ENCODE measurements at places on chromosomes 2 and 18.
A peak's percentile ranks its signal among the peaks of the same experiment; 100 is the strongest.

- no peak for DNase-seq
Measured at GRCh38 chr2:37468170-37468569, 123.7 kb downstream of the QPCT start.

- peak; percentile 53 for DNase-seq
Measured at GRCh38 chr18:35513181-35513936, 15.6 kb upstream of the INO80C start.

DNA sequence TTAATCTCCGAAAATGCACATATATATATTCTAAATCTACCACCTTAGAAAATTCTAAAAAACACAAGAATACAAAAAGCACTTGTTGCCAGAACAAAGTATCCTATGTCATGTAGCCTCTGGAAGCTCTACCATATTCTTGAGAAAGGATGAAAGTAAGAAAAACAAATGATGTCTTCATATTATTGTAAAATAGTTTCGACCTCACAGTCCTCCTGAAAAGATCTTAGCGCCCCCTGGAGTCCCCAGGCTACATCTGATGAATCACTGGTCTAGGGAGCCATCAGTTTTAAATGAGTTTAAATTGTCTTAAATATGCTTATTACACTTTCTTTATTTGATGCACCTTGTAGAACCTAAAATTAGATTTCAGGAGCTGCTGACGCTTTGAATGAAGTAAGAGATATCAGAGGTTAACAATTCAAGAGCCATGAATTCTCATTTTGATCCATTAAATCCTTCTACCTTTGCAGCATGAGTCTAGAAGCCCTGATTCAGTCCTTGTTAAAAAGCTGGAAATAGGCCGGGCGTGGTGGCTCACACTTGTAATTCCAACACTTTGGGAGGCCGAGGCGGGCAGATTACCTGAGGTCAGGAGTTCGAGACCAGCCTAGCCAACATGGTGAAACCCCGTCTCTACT lies 138.8 kb downstream of the MCFD2 start:
- DNase-seq: peak; percentile 53

- no peak for DNase-seq
Measured at GRCh38 chr2:165745916-165746315, 48.1 kb downstream of the GALNT3 start.

GRCh38 chr2:207151048-207151447 lies 14.7 kb downstream of the KLF7 start:
- DNase-seq: no peak

GRCh38 chr2:171910494-171910893 lies 11.8 kb upstream of the HAT1 start:
- no peak for DNase-seq

DNA sequence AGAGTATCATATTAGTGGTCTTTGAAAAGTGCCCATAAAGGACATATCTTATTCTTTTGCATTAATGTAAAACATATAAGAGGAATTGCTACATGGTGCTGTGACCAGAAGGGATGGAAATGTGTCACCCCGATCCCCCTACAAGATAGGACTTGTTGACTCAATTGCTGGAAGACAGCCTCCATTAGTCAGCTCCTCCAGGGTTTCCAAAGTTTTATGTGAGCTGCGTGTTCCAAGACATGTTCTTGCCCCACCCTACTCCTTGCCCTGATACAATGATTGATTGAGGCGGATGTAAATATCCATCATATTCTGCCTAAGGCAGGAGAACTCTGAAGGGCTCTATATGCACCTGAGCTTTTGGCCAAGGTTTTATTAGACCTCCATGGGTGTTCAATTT lies 541.0 kb upstream of the ZEB2 start:
- DNase-seq: no peak

DNA sequence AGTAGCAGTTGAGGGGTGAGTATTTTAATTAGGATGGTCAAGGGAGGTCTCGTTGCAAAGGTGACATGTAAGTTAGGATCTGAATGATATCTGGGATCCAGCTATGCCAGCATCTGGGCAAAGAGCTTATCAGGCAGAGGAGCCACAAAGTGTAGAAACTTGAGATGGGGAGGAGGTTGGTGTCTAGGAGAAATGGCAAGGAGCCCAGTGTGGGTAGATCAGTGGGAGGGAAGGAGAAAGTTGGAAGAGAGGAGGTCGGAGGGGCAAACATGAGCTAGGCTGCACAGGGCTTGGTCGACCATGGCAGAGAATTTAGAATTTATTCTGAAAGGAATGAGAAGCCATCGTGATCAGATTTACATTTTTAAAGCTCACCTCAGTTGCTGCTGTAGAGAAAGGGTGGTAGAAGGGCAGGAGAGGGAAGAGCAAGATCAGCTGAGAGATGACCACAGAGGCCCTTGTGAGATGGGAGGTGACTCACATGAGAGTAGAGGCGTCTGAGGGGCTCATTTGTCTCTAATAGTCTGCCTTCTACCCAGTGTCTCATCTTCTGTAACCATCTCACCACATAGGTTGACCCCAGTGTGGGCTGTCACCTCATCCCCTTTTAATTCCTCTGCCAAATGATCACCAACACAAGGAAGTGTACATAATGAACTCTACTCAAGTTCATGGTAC lies 170.0 kb downstream of the ETAA1 start:
- no peak for DNase-seq

DNA sequence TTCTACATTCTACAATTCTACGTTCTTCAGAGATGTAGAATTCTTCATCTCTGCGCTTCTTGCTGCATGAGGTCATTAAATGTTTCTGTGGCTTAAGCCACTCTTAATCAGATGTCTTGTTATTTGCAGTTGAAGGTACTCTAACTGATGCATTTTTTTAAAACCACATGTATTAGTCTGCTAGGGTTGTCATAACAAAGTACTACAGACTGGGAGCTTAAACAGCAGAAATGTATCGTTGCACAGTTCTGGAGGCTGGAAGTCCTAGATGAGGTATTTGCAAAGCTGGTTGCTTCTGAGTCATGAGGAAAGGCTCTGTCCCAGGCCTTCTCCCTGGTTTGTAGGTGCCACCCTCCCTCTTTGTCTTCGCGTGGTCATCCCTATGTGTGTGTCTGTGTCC lies 176.3 kb upstream of the GLI2 start:
- DNase-seq: peak; percentile 95

DNA sequence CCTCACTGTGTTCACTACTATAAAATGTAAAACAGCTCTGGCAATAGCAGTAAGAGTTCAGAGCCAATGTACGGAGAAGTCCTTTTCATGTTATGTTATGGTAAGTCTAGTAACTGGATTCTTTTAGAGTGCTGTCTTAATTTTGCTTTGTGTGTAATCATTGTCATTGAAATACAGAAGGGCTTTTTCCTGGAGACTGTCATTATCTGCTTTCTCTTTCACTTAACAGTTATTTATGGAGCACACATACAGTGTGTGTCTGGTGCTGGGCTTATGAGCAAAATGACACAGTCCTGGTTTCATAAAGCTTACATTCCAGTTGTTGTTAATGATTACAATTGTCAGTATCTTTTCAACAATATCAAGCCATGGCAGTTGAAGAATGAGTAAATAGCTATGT lies 95.5 kb downstream of the CCDC102B start:
- no peak for DNase-seq

GRCh38 chr18:13218368-13218991 lies at the start of gene LDLRAD4:
Gene LDLRAD4 (plus strand): TSS chr18:13218760.
- peak; percentile 87 for DNase-seq

DNA sequence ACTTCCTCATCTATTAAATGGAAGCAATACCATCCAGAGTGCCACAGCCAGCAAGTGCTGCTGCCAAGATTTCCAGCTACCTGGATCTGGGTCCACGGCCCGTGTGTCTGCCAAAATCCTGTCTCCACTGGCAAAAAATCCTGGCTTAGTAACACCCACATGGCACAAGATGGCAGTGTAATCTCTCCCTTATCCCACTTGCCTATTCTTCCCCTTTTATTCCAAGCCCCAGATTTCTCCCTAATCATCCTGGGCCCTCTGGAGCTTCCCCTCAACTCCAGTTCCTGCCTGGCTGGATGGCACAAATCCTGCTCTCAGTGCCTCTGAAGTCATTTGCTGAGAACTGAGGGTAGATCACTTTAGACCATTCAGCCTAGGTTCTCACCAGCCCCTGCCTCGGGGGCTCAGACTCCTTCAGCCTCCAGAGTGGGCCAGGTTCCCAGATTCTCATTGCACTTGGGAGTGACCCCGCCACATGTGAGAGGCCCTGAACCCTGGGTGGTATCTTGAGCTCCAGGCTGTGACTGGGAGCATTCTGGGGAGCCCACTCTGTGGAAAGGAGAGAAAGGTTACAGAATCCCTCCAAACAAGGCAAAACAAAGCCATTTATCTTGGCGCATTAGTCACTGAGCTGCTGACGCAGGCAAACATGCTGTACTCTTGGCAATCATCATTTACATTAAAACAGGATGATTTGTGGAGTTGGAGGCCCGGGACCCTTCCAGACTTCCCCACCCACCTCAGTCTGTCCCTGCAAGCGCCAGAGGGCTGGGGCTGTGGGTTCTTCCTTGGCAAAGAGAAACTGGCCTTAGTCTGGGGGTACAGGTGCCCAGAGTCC lies 325.8 kb downstream of the DYSF start:
- no peak for DNase-seq

DNA sequence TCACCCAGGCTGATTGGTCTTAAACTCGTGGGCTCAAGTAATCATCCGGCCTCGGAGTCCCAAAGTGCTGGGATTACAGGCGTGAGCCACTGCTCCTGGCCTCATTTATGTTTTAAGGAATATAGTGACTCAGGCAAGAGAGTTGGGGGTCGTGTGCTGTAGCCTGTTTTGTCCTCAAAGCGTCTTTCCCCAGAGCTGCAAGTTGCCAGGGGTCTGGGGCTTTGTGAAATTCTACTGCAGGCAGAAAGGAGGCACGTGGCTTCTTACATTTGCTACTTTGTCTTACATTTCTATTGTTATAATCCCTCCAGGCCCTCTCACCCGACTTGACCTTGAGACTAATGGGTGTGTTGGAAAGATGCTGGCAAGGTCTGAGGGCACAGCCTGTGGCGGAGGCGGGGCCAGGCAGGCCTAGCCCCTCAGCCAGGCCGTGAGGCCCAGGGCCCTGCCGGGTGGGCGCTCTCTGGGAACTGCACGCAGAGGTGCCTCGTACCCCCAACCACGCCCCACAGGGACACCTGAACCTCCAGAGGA lies 85.8 kb upstream of the NDUFV2 start:
- DNase-seq: no peak

DNA sequence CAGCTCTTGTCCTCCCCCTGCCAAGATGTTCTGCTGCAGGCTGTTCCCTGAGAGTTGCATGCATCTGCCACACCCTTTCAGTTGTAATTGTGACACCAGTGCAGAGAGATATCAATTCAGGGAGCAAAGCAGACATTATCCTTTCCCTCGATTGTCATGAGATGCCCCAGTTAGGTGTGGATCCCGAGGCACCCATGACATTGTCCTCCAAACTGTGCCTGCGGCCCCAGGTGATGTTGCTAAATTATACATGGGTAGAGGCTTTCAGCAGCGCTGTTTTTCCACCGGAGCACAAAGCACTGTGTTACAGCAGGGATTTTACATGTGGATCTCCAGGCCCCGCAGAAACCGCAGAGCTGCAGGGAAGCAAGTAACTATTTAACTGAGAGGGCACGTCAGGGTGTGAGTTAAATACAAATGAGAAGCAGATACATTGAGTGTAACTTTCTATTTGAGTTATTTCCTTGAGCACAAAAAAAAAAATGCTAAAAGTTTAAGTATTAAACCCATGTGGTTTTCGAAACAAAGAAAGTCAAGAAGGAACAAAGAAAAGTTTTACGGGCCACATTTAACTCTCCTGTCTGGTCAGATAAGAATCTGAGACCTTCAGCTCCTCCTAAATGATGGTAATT lies 90.3 kb upstream of the BCL2L11 start:
- no peak for DNase-seq

DNA sequence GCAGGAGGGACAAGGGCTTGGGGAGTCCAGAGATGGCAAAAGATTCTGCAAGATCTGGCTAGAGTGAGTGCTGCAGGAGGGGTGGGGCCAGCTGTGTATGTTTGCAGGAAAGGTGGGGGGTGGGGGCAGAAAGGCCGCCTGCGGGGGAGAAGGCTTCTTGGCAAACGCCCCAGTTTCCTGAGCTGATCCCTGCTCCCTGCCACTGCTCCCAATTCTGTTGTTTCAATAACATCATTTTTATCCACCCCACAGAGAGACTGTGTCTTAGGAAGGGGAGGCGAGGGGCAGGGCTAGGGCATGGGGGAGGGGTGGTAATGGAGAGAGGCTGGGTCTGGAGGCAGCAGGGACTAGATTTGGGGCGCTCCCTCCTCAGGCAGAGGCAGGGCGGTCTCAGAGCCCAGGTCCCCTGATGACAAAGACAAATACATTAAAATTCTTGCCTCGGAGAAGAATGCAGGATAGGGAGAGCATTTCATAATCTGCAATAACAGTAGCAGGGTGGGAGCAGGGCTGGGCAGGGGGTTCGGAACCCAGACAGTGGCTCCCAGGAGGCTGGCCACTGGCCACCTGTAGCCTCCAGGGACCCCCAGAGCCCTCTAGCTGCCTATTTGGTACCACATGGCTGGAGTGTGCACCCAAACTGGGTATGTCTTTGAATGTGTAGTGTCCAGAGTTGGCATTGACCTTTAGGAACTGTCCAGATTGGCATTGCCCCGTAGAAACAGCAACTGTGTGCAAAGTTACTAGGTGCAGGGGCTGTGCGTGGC lies 2.1 kb upstream of the WNT6 start:
- DNase-seq: no peak

DNA sequence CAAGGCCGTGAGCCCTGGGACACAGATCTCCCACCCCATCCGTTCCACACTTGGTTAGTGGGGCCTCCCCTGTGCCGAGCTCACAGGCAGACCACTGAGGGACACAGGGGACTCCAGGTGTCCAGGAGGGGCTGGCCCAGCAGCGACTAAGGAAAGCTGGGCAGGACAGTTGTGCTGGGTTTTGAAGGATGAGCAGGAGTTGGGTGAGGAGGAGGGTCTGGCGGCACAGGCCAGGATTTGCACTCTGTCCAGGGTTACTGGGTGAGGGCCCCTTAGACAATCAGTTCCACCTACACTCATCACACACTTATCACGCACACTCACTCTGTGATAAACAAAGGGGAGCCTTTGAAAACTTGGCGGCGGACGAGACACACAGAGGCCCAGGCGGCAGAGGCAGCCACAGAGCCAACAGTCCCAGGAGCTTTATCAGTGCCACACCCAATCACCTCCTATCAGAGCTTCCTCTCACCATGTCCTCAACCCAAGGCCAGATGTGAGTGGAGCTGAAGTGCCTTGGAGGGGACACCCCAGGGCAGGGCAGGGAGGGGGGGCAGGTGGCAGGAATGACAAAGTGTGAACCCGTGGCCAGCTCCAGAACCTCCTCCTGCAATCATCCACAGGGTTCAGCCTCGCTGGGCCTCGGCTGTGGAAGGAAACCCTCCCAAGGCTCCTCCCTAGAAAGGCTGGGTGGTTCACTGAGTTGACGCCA lies 26.6 kb downstream of the BIN1 start:
- no peak for DNase-seq

DNA sequence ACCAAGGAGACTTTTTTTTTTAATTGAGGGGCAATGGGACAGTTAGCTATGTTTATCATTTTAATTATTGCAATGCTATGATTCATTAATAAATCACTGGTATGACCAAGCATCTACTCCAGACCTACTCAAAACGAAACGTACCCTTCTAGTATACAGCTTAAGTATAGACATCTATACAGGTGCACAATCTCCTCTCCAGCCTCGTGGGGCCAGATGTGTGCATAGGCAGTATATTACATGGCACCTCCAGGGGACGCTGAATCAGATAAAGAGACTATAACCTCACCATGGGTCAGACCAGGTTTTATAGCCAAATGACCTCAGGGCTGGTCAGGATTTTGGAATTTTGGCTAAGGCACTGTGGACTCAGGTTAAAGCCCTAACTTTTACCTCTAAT lies 86.6 kb downstream of the SS18 start:
- no peak for DNase-seq

- no peak for DNase-seq
Measured at GRCh38 chr2:151853070-151853758, 25.0 kb upstream of the ARL5A start.

GRCh38 chr18:80179857-80180558 lies 67.3 kb downstream of the PARD6G start:
- no peak for DNase-seq
